Aortic smooth muscle cell (primary cell): ENCODE measurements at places on chromosomes 3 and 15. TPM values are rescaled to one million over a fixed set of nuclear protein-coding genes. Genes with fewer than 3 reads are reported as not detected.

C15orf40 gene
- 10.3 and 10.9 TPM in 2 replicates for total RNA-seq

SSUH2 gene
- total RNA-seq: not detected in 2 replicates

FBXO40 gene
- total RNA-seq: not detected in 2 replicates

DGKG gene
- total RNA-seq: 0.81 and 0.92 TPM in 2 replicates

ECE2 gene
- total RNA-seq: not detected in 2 replicates

NXPE3 gene
- total RNA-seq: 18.7 and 23.0 TPM in 2 replicates

MKRN3 gene
- 0.06 TPM in 1 of 2 replicates, not detected in the other for total RNA-seq

TRH gene
- not detected in 2 replicates for total RNA-seq
